ENCODE measurements at places on chromosomes 12 and 14.
A peak's percentile ranks its signal among the peaks of the same experiment; 100 is the strongest.

GRCh38 chr12:115362339-115362976 is 678.5 kb upstream of the TBX3 start:
- no peak for DNase-seq

DNA sequence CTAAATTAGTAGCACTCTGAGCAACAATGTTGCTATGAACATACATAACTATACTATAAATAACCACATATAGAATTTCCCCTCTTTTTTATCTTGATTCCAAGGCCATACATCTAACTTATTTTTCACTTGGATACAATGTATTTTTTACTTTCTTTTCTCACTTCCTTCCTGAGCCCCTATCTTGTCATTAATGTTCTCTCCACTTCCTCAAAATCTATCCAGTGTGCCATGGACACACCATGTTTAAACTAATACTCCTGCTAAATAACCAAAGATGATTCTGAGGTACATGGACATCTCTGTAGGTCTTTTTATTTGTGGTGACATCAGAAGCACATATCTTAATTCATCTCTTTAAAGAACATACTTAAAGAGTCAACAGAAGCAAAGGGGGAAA is 251.2 kb downstream of the C12orf42 start:
- no peak for DNase-seq

DNA sequence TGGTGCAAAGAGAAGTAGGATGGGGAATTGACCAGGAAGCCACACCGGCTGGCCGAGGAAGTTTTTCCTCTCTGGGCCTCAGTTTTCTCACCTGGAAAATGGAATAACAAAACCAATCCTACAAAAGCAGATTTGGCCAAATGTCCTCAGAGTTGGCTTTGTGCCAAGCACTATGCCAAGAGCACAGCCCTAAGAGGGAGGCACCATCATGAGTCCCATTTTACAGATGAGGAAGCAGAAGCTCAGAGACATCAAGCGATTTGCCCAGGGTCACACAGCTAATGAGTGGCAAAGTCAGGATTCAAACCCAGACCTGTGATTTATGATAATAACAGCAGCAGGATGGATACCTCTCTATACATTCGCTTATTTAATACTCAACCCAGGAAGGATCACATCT is 27.3 kb downstream of the RASAL1 start:
- no peak for DNase-seq

DNA sequence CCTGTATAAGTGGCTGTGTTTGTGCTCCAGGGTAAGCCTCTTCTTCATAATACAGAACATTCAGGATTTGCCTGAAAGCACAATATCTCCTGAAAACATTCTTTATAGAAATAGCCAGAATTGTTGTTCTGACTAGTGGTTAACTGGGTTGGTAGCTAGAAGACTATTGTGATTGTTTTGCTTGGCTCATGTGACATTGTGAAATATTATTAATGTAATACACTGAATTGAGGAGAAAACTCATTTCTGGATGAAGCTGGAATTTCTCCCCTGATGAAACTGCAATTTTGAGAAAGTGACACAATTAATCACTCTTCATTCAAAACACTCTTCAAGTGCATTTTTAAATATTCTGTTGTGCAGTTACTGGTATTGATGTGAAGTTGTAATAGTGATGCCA is 172.3 kb upstream of the PTPRQ start:
- no peak for DNase-seq

DNA sequence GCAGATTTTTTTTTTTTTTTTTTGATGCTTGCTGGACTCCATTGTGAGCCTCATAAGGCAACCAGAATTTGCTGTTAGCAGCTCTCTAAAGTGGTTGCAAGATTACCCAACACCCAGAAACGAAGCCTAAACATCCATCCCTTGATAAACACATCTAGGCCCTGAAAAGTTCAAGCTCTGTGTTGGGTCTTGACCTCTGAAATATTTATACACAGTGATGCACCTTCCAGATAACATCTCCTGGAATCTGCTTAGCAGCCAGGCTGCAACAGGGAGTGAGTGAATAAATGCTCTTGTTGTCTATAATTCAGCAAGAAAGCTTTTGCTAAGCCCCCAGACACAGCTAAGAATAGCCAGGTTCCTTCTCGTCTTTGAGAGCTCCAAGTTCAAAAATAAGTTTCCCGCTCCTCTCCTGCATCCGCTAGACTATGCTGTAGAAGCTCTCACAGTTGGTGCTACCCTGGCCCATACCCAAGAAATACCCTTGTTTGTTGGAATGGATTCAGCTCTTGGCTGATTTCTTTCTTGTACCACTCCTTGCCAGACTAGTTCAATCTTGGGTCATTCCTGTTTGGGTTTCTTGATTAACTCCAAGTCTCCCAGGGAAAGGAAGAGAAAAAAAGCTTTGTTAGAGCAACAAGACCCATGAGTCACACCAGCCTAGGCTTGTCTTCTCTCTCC is 610.6 kb upstream of the TBX3 start:
- DNase-seq = no peak

- no peak for DNase-seq
Measured at GRCh38 chr12:45281994-45282393, 66.1 kb downstream of the ANO6 start.

GRCh38 chr12:91986084-91986483 is 159.6 kb downstream of the BTG1 start:
- DNase-seq = no peak

DNA sequence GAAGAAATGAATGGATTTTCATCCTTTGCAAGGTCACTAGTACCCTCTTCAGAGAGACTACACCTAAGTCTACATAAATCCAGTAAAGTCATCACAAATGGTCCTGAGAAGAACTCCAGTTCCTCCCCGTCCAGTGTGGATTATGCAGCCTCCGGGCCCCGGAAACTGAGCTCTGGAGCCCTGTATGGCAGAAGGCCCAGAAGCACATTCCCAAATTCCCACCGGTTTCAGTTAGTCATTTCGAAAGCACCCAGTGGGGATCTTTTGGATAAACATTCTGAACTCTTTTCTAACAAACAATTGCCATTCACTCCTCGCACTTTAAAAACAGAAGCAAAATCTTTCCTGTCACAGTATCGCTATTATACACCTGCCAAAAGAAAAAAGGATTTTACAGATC is 40.8 kb downstream of the SPATA7 start:
- no peak for DNase-seq

GRCh38 chr12:101697930-101698799 is 725 bp downstream of the CHPT1 start:
- no peak for DNase-seq

DNA sequence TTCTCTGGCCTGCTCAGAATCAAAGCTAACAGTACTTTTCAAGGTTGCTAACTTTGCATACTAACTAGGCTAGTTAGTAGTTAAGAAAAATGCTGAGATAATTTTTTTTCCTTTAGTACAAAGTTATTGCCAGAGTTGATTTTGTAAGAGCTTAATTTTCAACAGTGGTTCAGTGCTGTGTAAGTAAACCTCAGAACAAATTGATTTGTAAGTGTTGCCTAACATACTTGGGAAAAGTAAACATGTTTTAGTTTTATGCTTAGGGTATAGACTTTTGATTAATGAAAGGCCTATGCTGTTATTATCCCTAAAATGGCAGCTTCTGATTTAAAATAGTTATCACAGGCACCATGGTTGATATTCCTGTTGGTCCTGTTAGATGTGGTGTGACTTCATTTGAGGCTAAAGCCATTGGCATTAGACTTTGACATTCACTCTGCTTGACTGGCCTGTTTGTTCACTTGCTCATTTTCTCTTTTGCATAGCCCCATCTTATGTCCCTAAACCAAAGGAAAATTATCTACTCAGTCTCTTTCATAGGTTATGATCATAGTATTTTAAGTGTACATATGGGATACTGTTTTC is 5.2 kb downstream of the CMAS start:
- no peak for DNase-seq

GRCh38 chr14:80924365-80925103 is 17.0 kb downstream of the CEP128 start:
- no peak for DNase-seq

GRCh38 chr12:3771853-3772252 is 18.9 kb upstream of the CRACR2A start:
- no peak for DNase-seq

DNA sequence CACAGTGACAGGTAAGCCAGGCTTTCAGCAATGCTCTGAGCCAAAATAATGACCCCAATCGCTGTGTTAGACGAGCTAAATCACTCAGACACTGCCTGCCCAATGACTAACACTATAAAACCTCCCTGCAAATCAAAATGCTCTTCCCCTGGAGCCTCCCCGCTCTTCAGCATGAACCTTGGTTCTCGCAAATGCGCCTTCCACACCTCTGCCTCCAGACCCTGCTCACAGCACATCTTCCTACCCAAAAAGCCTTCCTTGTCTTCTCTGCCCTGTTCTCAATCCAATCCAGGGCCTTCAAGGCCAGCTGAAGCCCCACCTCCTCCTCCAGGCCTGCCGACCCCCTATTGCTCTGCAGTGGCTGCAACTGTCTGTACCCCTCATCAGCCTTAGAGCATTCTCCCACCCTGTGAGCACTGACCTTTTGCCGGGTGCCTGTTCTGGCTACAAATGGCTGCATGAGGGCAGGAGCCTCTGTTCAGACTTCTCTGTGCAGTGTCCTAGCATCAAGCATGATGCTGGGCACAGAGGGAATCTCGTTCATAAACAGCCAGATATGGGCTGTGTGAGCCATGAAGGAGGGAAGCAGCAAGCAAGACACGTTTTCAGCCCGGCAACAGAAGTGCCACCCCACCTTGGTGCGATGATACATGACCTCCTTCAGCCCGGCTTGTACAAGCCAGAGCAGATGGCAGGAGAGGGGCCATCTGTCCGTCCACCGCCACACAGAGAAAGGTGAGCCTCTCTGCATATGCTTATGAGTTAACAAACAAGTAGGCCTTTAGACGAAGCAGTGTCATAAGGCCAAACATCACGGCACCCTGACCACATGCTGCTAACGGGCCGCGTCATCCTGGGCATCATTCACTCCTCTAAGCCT is 64.5 kb upstream of the DDX11 start:
- peak; percentile 14 for DNase-seq

GRCh38 chr14:101944451-101944850 is 19.9 kb upstream of the DYNC1H1 start:
- DNase-seq = no peak

- DNase-seq = no peak
Measured at GRCh38 chr14:52369305-52369801, 55.2 kb downstream of the PTGER2 start.

GRCh38 chr14:51094282-51094821 is 553 bp downstream of the TRIM9 start:
- no peak for DNase-seq

DNA sequence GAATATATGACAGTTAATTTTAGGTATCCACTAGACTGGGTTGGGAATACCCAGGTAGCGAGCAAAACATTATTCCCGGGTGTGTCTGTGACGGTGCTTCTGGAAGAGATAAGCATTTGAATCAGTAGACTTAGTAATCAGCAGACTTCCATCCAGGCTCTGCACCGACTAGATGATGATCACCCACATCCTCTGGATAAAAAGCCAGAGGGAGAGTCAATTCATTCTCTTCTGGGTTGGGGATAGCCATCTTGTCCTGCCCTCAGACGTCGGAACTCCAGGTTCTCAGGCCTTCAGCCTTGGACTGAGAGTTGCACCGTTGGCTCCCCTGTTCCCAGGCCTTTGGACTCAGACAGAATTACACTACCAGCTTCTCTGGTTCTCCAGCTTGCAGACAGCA is 168.0 kb downstream of the PHLDA1 start:
- DNase-seq = no peak

DNA sequence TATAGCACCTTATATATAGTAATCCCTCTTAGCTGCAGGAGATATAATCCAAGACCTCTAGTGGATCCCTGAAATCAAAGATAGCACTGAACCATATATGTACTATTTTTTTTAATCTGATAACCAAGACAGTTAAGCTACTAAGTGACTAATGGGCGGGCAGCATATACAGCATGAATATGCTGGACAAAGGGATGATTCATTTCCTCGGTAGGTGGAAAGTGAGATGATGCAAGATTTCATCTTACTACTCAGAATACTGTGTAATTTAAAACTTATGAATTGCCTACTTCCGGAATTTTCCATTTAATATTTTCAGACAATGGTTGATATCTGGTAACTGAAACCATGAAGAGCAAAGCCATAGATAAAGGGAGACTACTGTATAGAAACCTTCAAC is 36.2 kb downstream of the PRMT8 start:
- no peak for DNase-seq

DNA sequence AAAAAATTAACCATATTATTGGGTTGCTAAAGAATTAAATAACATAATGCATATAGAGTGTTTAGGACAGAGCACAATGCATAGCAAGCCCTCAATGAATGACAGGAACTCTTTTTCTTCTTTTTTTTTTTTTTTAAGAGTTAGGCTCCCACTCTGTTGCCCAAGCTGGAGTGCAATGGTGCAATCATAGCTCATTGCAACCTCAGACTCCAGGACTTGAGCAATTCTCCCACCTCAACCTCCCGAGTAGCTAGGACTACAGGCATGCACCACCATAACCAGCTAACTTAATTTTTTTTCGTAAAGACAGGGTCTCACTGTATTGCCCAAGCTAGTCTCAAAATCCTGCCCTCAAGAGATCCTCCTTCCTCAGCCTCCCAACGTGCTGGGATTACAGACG is 20.5 kb upstream of the MTERF2 start:
- no peak for DNase-seq

DNA sequence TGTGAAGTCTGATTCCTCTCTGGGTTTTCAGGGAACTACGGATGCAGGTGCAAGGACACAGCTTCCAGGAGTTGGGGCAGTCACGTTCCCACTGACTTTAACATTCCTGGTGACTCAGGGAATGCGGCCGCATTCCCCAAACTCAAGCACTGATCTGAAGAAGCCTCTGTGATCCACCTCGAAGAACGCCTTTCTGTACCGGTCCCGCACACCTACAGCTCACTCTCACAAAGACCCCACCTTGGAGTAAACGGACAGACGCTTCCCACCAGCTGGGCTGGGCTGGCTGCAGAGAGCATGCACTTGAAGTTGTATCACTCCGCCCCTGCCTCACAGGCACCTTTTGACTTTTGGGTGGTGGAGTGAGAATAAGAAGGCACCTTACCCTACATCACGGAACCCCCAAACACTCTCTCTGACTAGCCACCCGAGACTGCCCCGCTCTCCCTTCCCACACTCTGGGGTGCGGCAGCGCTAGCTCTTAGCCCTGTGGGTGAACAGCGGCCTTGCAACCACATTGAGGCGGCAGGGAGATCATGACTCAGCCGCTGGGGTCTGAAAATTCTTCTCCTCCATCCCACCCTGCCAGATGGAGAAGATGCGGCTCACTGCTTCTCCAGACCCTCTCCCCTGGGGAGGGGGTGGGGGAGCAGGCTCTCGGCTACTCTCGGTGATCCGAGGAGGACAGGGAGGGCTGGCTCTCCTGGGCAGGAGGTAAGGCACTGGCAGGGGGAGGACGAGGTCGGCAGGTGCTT is 23.7 kb upstream of the HDAC7 start:
- DNase-seq = no peak

DNA sequence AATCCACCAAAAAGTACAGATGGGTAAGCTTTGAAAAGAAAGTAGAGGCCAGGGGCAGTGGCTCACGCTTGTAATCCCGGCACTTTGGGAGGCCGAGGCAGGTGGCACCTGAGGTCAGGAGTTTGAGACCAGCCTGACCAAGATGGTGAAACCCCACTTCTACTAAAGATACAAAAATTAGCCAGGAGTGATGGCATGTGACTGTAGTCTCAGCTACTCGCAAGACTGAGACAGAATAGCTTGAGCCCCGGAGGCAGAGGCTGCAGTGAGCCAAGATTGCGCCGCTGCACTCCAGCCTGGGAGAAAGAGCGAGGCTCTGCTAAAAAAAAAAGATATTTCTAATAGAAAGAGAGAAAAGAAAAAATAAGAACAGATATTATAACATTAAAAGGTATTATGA is 134.2 kb upstream of the SLCO1C1 start:
- DNase-seq = no peak

Data from activated T-cell treated with anti-CD3 and anti-CD28 coated beads, Interleukin-2, amount 50 U/mL, for 24 hours (primary cell).